ENCODE measurements at places on chromosomes 13 and 19. TPM values are rescaled to one million over a fixed set of nuclear protein-coding genes. Genes with fewer than 3 reads are reported as not detected.

Gene R3HDM4
- total RNA-seq, result 28.8 TPM

GRCh38 chr19:56253737-56254136 is 18.8 kb upstream of the EDDM13 start:
- DNase-seq, result peak; percentile 75

DNA sequence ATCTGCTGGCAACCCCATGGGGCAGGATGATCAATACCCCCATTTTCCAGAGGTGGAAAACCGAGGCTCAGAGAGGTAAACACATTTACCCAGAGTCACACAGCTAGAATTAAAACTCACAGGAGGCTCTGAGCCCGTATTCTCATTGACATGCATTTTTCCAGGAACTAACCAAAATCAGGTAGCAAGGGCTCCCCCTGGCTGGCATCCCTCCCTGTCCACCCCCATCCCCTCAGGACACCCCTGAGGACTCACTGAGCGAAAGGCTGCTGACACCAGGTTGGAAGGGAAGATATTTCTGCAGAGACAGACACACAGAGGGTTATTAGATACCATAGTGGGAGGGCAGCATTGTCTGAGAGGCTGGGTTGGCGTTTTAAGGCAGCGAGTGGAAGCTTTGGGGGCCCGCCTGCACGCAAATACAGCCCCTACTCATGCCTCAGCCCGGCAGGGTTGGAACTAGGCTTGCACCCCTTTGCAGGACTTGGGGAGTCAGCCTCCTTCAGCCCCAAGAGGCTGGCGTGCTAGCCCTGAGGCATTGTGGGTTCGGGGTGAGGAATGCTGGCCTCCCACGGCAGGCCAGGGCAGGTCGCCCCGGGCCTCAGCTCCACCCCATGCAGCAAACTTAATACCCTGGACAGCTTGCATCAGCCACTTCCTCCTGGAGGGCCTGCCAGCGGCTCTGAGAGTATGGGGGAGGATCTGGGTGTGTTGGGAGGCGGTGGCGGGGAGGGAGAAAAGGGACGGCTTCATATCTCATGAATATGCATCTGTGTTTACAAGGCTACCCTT is 3.9 kb downstream of the SLC1A5 start:
- peak; percentile 33 for DNase-seq

- no peak for DNase-seq
Measured at GRCh38 chr13:74114641-74115040, 19.6 kb downstream of the KLF12 start.

DNA sequence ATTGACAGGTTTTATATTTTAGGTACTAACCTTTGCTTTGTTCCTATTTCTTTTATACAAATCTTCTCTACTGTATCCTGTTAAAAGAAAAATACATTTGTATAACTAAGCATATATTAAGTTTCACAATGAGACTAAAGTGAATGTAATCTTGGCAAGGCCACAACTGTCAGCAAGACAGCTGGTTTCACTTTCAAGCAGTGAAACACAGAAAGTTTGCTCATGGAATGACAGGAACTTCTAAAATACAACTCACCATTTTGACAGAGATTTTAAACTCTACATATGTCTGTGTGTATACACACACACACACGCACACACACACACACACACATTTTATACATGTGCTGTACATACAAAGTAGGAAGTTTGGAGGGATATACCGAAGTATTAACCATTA is 53.3 kb downstream of the PARP4 start:
- peak; percentile 36 for DNase-seq

Gene KLK10
- total RNA-seq, result under 0.01 TPM

- no peak for DNase-seq
Measured at GRCh38 chr19:16026756-16027155, 49.5 kb upstream of the TPM4 start.

GRCh38 chr19:42389899-42390298 is at the start of gene CNFN:
CNFN (minus strand) TSS chr19:42390297; CDS start chr19:42389037, 1,260 bp downstream.
- no peak for DNase-seq

DNA sequence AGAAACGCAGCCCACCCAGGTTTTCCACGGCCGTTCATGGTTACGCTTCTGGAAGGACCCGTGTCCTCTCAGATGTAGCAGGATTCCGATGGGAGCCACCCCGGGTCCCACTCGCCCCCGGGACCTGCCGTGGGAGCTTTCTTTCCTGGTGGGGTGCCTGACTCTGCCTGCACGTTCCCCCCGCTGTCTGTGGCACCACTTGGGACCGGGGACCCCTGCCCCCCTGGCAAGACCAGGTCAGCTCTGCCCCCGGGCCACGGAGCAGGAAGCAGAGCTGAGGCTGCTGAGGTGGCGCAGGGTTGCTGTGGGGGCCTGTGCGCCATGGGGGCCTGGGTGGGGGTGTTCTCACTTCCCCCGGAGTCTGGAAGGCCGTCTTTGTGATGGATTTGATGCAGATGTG is 12.1 kb downstream of the CSNK1G2 start:
- DNase-seq, result no peak

- DNase-seq, result peak; percentile 10
Measured at GRCh38 chr13:75479102-75479740, 2.7 kb downstream of the TBC1D4 start.

GRCh38 chr19:6014551-6015135 is 36.7 kb upstream of the RANBP3 start:
- no peak for DNase-seq

GRCh38 chr13:98761126-98761985 is 8.9 kb upstream of the SLC15A1 start:
- peak; percentile 11 for DNase-seq

Gene FBN3
- not detected for total RNA-seq

DNA sequence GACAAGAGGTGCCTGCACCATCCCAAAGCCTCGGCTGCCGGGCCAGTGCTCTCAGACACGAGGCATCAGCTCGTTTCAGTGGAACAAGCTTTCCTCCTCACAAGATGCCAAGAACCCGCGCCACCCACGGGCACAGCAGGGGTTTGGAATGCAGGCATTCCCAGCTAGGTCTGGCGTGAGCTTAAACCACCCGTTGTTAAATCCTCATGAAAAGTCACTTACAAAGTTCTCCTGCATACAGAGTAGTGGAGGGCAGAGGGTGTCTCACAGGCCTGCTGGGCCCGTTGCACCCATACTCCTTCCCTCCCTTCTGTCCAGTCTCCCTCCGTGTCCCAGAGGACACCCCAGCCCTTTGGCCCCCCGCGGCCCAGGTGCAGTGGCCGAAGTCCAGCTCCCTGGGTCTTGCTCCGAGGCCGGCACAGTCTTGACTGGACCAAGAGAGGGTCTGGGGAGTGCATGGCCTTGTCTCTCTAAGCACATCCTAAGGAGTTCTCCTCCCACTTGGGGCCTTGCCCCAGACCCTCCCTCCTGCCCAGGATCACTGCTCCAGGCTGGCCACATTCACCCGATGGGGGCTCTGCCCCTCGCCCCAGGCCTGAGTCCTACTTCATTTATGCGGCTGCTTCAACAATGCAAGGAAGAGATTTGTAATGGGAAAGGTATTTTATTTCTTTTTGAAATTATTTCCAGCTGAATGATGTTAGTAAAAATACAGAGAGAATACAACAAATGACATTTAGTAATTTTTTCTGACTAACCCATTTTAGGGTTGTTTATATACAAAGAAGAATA is 35.2 kb upstream of the GRTP1 start:
- no peak for DNase-seq

DNA sequence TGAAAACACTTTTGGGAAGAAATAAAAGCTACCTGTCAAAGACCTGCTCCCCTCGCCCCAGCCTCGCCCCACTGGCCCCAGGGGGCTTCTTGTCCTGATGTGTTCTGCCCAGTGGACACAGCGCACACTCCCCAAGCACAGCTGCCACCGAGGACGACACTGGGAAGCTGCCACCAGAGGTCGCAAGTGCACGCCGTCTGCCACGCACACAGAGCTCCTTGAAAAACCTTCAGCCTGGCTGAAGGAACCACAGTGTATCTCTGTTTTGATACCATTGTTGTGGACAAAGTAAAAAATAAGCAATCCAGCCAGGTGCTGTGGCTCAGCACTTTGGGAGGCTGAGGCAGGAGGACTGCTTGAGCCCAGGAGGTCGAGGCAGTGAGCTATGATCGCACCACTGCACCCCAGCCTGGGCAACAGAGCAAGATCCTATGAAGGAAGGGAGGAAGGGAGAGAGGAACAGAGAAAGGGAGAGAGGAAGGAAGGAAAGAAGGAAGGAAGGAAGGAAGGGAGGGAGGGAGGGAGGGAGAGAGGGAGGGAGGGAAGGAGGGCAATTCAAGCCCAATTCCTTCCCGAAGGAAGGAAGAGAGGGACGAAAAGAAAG is 57.3 kb downstream of the CEBPG start:
- DNase-seq, result peak; percentile 77

Gene NKG7
- total RNA-seq, result not detected

DNA sequence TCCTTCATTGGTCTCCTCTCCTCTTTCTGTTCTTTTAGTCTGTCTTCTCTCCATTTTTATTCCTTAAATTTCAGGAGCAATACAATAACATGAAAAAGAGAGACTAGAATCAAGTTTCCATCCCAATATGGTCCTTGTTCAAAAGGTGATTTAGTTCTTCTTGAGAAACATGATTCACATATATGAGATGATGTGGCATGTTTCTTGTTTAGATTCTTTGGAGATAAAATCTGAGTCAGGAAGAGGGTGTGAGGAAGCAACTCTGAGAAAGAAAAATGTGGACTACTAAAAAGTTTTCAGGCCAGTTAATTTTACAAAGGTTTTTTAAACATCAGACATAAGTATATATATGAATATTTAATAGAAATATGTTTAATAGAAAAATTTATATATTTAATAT is 231.4 kb downstream of the OXGR1 start:
- no peak for DNase-seq

Gene CACNG7
- under 0.01 TPM for total RNA-seq

GRCh38 chr19:5214902-5215301 is 125.7 kb downstream of the PTPRS start:
- DNase-seq, result no peak

- DNase-seq, result no peak
Measured at GRCh38 chr13:88112526-88112925, 441.4 kb downstream of the SLITRK5 start.

GRCh38 chr19:35712567-35713505 is 5.0 kb upstream of the KMT2B start:
- DNase-seq, result no peak

GRCh38 chr19:24074720-24075454 is 12.1 kb upstream of the ZNF254 start:
- DNase-seq, result no peak

- DNase-seq, result peak; percentile 53
Measured at GRCh38 chr13:52393572-52394357, 12.2 kb downstream of the THSD1 start.

Data from lung microvascular endothelial cell (primary cell).